ENCODE measurements at places on chromosomes 11 and 22. TPM values are rescaled to one million over a fixed set of nuclear protein-coding genes. Genes with fewer than 3 reads are reported as not detected.

- DNase-seq = no peak
Measured at GRCh38 chr11:122076512-122077120, 39.4 kb downstream of the BLID start.

DNA sequence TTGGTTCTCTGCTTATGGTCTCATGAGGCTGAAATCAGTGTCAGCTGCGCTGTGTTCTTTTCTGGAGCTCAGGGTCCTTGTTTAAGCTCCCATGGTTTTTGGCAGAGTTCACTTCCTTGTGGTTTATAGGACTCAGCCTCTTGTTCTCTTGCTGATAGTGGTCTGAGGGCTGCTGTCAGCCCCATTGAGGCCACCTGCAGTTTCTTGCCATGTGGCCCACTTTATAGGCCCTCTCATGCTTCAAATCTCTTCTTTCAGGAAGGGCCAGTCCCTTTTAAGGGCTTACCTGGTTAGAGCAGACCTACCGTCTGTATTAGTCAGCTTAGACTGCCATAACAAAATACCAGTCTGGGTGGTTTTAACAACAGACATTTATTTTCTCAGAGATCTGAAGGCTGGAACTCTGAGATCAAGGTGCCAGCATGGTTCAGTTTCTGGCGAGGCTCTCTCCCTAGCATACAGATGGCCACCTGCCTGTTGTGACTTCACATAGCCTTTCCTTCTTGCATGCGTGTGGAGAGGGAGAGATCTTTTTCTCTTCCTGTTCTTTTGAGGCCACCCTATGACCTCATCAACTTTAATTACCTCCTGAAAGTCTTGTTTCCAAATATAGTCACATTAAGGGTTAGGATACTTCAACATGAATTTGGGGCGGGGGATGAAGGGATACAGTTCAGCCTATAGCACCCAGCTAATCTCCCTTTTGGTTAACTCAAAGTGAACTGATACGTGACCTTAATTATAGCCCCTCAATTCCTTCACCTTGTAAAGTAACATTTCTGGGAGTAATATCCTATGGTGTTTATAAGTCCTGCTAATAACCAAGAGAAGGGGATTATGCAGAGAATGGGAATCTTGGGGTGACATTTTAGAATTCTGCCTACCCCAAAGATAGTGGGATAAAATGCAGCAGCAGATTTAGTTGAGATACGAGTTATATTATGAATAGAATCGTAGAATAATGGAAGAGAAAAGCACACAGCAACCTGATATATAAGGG, 131.8 kb downstream of the UVRAG start:
- DNase-seq = no peak

DNA sequence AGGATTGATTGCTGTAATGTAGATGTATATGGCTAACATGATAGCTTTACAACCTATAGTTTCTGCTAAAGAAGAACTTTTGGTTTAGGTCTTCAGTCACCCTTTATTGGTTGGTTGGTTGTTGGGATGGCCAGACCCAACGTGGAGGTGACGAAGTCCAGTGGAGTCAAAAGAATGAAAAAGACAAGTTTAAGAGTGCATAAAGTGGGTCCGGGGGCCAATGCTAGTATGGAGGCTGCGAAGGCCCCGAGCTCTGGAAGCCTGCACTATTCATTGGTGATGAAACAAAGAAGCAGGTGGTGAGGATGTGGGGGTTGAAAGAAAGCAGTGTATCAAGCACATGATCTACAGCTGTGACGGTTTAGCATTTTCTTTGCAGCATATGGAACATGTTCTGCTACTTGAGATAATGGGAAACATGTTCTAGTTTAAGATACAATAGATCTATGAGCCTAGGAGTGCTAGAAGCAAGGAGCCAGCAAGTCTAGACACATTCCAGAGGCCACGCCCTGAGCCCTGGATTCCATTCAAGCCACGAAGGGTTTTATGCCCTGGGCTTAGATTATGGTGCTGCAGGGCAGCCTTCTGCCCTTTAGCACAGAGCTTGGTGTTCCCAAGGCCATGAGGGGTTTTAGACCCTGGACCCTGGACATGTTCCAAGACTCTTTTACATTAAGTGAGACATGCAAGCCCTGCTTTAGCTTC, 6.3 kb downstream of the TCP11L1 start:
- DNase-seq = no peak

- no peak for DNase-seq
Measured at GRCh38 chr11:124842305-124842704, 22.9 kb upstream of the ROBO3 start.

GRCh38 chr11:21631991-21632390, 560.9 kb upstream of the ANO5 start:
- no peak for DNase-seq

- no peak for DNase-seq
Measured at GRCh38 chr11:106275151-106275550, 197.7 kb downstream of the AASDHPPT start.

- DNase-seq = no peak
Measured at GRCh38 chr22:22906907-22907550, 19.4 kb downstream of the IGLL5 start.

Gene TNNI2
- not detected for polyA plus RNA-seq

Gene CD6
- 6.8 TPM for polyA plus RNA-seq

DNA sequence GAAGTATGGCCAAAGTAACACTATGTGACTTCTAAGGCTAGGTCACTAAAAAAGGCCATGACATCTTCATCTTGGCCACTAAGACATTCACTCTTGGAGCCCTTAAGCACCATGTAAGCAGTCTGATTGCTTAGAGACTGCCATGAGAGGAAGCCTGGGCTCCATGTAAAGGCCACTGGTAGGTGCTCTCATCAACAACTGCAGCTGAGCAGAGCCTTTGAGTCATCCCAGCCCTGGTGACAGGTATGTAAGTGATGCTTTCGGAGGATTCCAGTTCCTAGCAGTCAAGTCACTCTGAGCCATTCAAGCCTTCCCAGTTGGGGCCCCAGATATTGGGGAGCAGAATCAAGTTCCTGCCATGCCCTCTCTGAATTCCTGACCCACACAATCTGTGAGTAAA, 26.2 kb downstream of the GAB2 start:
- no peak for DNase-seq

GRCh38 chr11:4040461-4040860, 54.1 kb upstream of the RRM1 start:
- no peak for DNase-seq

- DNase-seq = peak; percentile 60
Measured at GRCh38 chr22:33272871-33273270, 214.7 kb upstream of the SYN3 start.

GRCh38 chr22:23542933-23543332, 37.2 kb downstream of the IGLL1 start:
- DNase-seq = no peak

Gene RIBC2
- not detected for polyA plus RNA-seq

Gene UBE2L6
- 170 TPM for polyA plus RNA-seq

Gene OR51B5
- not detected for polyA plus RNA-seq

DNA sequence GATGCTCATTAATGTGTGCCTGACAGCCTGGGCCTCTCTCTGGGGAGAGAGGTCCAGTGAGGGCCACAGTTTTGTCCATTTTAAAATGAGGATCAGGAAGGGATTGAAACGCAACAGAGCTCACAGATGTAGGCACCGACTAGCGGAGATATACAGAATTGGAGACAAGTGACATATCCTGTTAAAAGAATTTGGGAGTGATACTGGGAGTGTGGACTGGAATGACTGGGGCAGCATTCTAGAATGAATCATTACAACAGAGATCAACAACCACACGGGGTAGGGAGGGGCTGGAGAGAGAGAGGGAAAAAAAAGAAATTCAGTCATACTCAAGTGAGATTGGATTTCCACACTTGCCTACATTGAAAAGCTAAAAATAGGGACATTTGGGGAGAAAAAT, 2.5 kb upstream of the NCAM1 start:
- no peak for DNase-seq

DNA sequence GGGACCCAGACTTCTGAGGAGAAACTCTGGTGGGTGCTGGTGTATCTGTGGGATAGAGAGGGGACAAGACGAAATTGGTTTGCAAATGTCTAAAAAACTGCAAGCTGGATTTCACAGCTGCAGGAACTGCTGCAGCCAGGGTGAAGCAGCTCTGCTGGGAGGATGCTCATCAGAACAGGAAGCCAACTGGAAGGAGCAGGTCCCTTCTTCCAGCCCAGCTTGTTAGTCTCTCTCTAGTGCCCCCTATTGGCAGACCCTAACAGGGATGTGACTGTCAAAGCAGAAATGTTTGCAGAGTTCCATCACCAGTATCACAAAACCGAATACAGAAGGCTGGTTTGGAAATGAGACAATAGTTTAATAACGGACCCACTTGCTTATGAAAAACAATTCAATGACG, 74.8 kb upstream of the SLC22A12 start:
- no peak for DNase-seq

GRCh38 chr22:38086001-38086845, 2.2 kb upstream of the SLC16A8 start:
- DNase-seq = no peak

Gene PATE2
- polyA plus RNA-seq = not detected

- no peak for DNase-seq
Measured at GRCh38 chr22:35581023-35581413, 36.1 kb downstream of the MB start.

Gene USP2
- not detected for polyA plus RNA-seq

DNA sequence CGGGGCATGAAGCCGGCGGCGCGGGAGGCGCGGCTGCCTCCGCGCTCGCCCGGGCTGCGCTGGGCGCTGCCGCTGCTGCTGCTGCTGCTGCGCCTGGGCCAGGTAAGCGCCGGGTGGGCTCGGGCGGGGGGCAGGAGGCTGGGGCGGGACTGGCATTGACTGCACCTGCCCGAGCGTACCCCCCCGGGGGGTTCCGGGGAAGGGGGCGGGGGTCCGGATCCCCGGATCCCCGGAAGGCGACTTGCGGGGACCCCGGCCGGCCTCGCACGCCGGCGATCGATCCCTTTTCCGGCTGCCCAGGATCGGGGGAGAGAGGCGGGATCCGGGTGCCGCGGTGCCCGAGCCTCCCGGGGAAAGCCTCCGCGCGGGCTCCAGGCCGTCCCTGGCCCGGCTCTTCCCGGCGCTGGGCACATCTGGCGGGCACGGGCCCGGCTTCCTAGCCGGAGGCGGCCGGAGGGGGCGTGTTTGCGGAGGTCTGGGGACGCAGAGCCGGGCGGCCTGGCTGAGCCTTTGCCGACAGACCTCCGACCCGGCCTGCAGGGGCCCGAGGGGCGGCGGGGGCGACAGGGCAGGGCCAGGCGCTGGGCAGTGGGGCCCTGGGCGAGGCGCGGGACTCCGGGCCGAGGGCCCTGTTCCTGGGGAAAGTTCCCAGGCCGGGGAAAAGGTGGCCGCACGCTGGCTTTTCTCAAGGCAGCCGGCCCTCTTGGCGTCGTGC, 705 bp downstream of the PTPRJ start:
- no peak for DNase-seq

DNA sequence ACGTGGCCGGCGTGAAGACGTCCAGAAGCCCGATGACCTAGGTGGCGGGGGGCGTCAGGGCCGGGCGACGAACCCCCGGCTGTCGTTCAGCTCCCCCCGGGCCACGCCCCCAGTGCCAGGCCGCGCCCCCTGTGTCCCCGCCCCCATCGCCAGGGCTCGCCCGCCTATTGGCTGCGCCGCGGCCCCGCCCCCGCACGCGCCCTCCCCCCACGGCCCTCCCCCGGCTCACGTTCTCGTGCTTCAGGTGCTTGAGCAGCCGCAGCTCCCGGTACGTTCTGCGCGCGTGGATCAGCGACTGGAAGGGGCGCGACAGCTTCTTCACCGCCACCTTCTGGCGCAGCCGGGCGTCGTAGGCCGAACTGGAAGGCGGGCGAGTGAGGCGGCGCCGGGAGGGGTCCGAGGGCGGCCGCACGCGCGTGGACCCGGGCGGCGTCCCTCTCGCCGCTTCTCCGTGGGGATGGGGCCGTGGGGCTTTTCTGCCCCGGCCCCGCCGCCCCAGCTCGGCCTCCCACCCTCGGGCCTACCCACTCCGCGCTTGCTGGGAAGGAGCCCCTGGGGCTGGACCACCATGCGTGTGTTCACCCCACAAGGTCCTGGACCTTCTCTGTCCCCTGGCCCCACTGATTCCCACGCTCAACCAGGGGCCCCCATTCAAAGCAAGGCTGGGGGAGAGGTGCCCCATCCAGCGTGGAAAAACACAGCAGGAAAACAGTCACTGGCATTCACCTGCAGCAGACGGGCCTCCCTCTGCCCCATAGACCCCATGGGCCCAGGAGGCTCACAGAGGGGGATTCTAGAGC, 2.4 kb downstream of the MAPK11 start:
- no peak for DNase-seq

GRCh38 chr22:45450921-45451651, 37.6 kb downstream of the RIBC2 start:
- DNase-seq = no peak

Gene DDIAS
- 27.8 TPM for polyA plus RNA-seq

- no peak for DNase-seq
Measured at GRCh38 chr11:134346976-134347350, 15.2 kb downstream of the GLB1L2 start.

GRCh38 chr11:97140885-97141494, 751.2 kb downstream of the JRKL start:
- no peak for DNase-seq

GRCh38 chr11:5285703-5286340, 15.9 kb downstream of the OR51B4 start:
- no peak for DNase-seq

DNA sequence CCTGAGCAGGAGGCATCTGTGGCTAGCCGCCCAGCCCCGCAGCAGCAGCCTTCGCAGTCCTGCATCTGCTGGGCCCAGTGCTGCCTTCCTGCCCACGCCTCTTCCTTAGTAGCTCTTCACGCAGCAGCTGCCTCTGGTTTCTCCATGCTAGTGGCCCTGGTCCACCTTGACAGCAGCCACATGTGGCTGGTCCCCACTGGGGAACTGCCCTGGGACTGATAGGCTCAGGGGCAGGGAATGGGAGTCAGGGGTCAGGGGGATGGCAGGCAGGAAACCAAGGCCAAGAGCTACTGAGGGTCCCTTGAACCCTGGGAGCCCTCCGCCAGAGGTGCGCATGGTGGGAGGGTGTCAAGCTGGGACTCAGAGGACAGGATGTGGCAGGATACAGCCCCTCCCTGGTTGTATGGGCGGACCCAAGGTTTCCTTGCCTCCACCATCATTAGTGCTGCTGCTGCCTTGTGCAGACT, 99.4 kb upstream of the PITPNB start:
- no peak for DNase-seq

Gene ENDOD1
- 9.7 TPM for polyA plus RNA-seq

DNA sequence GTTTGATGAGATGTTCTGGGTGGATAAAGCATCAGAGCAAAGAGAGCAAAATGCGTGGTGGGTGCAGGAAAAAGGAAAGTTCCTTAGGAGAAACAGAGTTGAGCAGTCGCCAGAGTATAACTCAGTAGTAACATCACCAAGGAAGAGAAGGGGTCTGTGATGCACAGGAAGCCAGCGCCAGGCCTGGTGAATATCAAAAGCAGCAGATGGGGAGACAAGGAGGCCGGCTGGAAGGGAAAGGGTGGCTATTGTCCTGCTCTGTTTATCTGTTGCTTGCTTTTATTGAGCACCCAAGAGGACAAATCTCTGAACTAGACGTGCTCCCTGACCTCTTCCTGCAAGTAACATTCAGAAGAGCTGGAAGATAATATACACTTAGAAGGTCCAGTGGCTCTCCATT, 52.7 kb upstream of the GRAMD1B start:
- no peak for DNase-seq

- DNase-seq = no peak
Measured at GRCh38 chr22:49011379-49011768, 816.3 kb downstream of the BRD1 start.
